ENCODE measurements at places on chromosomes 2 and 18. TPM values are rescaled to one million over a fixed set of nuclear protein-coding genes. Genes with fewer than 3 reads are reported as not detected.

Gene HSPE1
- 543 TPM for total RNA-seq

Gene DLX1
- 4.3 TPM for total RNA-seq

Gene OSBPL6
- total RNA-seq = 5.7 TPM

Gene PSMA8
- total RNA-seq = not detected

Gene NRP2
- total RNA-seq = 130 TPM
